ENCODE measurements at places on chromosomes 2 and 18.

GRCh38 chr2:44774826-44775492 is 166.5 kb upstream of the SIX3 start:
- no peak for DNase-seq

DNA sequence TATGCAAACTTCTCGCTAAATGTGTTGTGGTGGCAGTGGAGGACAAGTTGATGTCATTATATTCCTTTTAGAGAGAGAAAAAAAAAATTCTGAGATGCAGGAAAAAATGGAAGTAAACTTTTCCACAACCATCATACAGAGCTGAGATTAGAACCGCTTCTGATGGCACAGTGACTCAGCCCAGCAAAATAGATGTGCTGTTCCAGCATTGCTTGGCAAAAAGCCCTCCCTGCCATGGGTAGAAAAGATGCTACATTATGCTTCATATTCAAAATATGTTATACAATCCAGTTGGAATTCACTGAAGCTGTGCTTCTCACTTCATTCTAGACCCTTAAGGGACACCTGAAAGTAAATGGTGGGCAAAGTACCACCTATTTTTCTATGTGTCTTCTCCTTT is 1047.6 kb upstream of the FANCL start:
- DNase-seq = no peak

- peak; percentile 5 for DNase-seq
These were observed 2.2 kb upstream of the KCNH7 start for GRCh38 chr2:162840598-162841246.

DNA sequence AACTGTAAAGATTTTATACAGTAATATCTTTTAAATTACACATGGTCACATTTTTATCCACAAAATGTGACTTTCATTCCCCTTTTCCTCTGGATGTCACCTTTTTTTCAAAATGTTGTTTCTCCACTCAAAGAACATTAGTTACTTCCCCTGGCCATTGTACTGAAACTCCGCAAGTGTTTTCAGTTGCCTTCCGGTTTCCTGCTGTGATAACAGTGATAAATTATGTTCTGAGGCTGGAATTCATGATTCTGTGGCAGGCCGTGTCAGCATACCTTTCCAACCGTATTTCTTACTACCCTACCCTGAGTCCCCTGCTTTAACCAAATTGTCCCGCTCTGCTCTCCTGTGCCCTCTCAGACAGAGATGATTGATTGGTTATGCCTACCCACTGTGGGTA is 53.5 kb downstream of the MGAT5 start:
- DNase-seq = no peak
